ENCODE measurements at places on chromosomes 13 and 19.

- no peak for DNase-seq
Observed at GRCh38 chr13:59877933-59878332, 285.8 kb downstream of the DIAPH3 start.

DNA sequence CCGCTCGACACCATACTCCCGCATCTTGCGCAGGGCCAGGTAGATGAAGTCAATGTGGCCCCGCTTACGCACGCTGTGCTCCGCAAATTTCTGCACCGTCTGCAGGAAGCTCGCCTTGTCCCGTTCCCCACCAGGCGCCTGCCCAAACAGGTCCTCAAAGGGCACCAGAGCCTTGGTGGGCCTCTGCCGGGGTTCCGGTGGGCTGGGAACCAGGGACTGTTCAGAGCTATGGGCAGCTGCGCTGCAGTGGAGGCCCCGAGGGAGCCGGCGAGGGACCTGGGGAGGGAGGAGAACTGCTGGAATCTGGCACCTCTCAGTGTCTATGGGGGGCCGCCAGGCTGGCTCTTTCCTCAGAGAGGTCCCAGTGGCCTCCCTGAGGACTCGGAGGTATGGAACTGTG lies 8.3 kb upstream of the ZNF653 start:
- no peak for DNase-seq

DNA sequence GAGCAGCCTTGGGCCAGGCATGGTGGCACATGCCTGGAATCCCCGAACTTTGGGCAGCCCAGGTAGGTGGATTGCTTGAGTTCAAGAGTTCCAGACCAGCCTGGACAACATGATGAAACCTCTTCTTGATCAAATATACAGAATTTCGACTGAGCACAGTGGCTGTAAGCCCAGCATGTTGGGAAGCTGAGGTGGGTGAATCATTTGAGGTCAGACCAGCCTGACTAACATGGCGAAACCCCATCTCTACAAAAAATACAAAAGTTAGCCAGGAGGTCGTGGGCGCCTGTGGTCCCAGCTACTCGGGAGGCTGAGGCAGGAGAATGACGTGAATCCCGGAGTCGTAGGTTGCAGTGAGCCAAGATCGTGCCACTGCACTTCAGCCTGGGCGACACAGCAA lies 8.0 kb upstream of the NLRP7 start:
- DNase-seq, result no peak

DNA sequence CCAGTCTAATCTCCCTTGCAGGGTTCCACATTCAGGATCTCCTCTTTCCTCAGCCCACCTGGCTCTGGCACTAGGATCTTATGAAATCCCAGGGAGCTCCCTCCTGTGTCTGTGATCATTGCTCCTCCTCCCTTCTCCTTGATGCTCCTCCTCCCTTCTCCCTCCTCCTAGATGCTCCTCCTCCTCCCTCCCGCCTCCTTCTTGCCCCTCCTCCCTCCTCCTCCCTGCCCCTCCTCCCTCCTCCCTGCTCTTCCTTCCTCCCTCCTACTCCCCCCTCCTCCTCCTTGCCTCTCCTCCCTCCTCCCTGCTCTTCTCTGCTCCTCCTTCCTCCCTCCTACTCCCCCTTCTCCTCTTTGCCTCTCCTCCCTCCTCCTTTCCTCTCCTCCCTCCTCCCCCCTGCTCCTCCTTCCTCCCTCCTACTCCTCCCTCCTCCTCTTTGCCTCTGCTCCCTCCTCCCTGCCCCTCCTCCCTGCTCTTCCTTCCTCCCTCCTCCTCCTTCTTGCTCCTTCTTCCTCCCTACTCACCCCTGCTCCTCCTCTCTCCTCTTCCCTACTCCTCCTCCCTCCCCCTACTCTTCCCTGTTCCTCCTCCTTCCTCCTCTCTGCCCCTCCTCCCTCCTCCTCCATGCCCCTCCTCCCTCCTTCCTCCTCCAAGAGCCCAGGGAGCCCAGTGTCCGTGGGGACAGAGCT lies 14.9 kb upstream of the ZBTB7A start:
- no peak for DNase-seq

GRCh38 chr13:94182185-94182761 lies 297.2 kb downstream of the DCT start:
- no peak for DNase-seq

GRCh38 chr13:89239361-89240127 lies 1568.4 kb downstream of the SLITRK5 start:
- DNase-seq, result no peak

DNA sequence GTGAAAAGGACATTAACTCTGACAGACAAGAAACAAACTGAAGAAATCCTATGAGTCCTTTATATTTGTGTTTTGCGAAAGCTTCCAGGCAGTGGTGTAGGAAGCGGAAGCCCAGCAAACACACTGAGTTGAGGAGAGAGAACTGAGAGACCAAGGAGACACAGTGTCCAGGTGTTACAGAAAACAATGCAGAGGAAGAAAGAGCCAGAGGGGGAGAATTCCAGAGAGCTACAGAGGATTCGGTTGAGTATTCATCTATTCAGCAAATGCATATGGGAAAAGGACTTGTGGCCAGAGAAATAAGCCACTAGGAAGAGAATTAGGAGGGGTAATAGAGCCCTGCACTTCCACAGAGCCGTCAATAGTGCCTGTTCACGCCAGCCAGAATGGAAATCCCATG lies 183.5 kb downstream of the LIG4 start:
- no peak for DNase-seq

Data from activated naive CD4-positive, alpha-beta T cell treated with anti-CD3 and anti-CD28 coated beads, Interleukin-2, amount 10 ng/mL, durations not matched to agents 7 days and 5 days (primary cell).